ENCODE measurements at places on chromosomes 1 and 21.

- no peak for DNase-seq
Observed at GRCh38 chr1:97192872-97193572, 471.4 kb downstream of the PTBP2 start.

- DNase-seq, result no peak
Observed at GRCh38 chr1:84800090-84801073, 92.6 kb downstream of the LPAR3 start.

DNA sequence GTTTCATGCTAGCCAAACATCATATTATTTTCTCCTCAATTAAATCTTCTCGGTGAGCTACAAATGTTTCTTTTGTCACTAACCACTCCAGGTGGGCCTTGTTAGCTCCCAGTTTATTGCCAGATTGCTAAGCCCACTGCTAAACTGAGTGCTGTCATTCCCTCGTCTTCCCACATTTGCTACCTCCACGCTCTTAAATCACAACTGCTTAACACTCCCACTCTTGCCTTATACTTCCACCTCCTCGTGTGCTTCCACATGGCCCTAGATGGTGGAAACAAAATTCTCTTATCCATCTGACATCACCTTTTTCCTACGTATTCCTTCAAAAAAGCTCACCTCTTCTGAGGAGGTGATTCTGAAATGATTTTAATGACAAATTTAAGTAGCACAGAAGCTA is 34.6 kb upstream of the AKT3 start:
- DNase-seq, result no peak

DNA sequence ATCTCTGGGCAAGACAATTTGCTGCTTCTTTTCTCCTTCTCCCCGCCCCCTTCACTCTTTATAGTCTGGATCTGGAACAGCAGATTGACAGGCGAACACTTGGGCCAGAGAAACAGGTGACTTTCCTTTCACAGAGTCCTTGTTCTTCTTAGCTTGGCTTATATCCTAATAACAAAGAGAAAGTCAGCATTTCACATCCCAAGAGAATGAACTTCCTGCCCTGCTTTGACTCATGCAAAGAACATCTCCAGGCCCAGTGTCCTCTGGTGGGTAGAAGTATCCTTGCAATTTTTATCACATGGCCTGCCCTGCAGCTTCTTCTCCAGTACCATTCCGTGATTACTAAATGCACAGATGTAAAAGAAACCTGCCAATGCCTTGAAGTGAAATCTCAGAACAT is 764.4 kb downstream of the ADGRL2 start:
- no peak for DNase-seq

DNA sequence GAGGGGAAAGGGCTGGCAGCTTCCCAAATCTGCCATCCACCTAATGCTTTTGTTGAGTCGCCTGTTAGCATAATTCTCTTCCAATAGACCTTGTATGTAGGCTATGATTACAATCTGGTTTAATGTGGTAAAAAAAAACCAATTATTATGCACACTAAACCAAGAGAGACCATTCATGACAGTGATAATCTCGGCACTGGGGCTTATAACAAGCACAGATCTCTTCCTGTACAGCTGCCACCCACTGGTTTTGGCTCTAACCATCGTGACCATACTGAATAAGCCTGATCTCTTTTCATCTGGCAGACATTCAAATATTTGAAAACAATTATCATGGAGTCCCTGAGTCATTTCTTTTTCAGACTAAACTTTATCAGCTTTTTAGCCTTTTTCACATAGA is 12.0 kb upstream of the SYT14 start:
- no peak for DNase-seq

- no peak for DNase-seq
Observed at GRCh38 chr1:200862713-200863415, 9.9 kb upstream of the GPR25 start.

DNA sequence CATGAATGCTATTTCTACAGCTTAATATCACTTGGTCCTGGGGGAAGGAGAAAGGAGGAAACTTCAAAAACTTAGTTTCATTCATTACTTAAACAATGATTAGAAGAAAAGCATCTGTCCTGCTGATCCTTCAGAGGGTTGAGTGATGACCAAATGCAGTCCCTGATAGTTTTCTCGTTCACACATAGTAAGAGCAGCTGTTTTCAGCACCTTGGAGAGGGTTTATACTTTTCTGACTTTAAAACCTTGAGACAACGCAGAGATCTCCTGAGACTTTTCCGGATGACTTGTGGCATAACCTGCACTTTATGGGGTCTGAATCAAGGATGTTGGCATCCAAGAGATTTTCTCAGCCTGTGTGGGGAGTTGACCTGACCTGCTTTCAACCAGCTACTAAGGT is 94.0 kb upstream of the KCND3 start:
- no peak for DNase-seq

DNA sequence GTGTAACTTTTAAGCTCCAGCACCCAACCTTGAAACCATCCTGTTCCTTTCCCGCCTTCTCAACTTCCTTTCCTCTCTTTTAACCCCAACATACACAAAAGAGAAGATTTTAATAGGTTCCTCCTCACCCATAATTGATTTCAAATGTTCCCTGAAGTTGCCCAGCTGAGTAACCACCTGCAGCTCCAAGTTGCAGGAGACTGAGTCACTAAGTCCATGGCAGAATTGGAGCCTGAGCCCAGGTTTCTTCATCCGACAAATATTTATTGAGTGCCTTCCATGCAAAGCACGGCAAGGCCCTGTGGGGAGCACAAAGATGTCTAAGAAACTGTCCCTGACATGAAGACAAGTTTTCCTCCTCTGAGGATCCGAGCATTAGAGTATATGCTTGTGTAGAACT is 97.7 kb downstream of the PAPPA2 start:
- DNase-seq, result no peak

DNA sequence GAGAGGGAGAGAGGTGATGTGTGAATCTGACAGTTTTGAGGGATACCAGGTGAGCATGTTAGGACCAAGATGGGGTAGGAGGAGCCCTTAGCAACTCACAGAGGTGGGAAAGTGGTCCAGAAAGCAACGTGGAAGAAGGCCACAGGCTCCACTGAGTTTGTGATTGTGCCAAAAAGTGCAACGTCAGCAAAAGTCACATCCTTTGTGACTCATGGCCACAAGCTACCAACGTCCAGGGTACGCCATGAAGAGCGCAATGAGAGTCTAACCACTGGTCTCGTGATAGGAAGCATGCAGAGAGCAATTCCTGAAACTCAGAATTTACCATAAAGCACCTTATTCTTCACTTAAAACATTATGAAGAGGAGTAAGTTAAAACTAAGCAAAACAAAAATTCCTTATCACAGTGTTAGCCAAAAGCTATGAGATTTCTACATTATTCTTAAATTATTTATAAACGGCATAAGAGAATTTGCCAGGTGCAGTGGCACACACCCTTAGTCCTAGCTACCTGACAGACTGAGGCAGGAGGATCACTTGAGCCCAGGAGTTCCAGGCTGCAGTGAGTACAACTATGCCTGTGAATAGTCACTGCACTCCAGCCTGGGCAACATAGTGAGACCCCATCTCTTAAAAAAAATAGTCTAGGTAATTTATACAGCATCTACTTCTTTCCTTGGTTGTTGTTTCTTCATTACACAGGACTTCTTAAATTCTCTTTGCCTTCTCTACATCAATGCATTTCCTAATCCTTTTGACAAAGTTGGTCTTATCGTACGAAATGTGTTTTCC is 55.2 kb downstream of the COLGALT2 start:
- DNase-seq, result no peak

GRCh38 chr1:77057994-77058585 is 161.1 kb downstream of the PIGK start:
- no peak for DNase-seq

- DNase-seq, result no peak
Observed at GRCh38 chr1:117049857-117050256, 10.3 kb upstream of the TTF2 start.

DNA sequence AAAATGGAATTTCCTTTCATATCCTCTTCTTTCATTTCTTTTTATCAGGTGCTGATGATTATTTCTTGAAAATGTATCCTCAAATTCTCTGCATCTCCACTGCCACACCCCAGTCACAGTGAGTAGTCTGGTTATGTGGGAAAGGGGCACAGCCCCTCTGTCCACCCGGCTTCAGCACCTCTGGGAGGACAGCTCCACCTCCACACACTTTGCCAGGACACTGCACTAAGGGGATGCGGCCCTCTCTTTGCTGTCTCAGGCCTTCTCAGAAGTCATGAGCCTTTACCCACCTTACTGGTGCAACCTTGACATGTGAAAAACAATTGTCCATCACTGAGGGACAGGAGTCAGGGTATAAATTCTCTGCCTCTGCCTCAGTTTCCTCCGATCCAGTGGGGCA is 433.1 kb downstream of the PCP4 start:
- no peak for DNase-seq

- DNase-seq, result no peak
Observed at GRCh38 chr1:221637641-221638041, 104.2 kb downstream of the DUSP10 start.

DNA sequence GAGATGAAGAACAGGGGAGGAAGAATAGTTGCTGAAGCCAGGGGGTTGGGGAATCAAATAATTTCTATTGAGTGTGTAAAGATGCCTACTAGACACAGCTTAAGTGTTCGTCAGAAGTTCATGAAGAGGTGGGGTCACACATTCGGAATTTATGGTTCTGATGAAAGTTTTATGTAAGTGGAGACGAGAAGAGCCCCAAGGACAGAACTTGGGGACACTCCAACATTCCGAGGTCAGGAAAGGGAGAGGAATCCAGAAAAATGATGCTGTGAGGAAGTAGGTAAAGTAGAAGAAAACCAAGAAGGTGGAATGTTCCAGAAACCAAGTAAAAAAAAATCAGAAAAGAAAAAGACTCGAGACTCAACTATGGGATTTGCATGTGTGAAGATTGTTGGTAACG is 272.5 kb downstream of the SIPA1L2 start:
- DNase-seq, result no peak

DNA sequence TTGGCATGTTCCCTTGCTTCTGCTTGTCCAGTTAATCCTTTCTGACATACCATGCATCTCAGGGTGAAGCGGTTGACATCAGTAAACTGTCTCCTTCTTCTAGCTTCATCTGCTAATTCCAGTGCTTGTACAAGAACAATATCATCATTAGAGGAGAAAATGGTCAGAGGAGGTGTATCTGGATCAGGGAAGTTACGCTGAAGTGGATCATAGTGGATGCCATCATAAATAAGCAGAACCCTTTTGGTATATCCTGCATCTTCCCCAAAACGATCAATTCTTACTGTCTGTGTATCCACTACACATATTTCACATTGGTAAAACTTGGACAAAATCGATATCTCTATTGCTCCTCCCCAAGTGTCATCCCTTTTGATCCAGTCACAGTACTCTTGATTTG is 2.0 kb downstream of the YOD1 start:
- no peak for DNase-seq

- no peak for DNase-seq
Observed at GRCh38 chr1:47416319-47417169, 459 bp downstream of the FOXE3 start.

DNA sequence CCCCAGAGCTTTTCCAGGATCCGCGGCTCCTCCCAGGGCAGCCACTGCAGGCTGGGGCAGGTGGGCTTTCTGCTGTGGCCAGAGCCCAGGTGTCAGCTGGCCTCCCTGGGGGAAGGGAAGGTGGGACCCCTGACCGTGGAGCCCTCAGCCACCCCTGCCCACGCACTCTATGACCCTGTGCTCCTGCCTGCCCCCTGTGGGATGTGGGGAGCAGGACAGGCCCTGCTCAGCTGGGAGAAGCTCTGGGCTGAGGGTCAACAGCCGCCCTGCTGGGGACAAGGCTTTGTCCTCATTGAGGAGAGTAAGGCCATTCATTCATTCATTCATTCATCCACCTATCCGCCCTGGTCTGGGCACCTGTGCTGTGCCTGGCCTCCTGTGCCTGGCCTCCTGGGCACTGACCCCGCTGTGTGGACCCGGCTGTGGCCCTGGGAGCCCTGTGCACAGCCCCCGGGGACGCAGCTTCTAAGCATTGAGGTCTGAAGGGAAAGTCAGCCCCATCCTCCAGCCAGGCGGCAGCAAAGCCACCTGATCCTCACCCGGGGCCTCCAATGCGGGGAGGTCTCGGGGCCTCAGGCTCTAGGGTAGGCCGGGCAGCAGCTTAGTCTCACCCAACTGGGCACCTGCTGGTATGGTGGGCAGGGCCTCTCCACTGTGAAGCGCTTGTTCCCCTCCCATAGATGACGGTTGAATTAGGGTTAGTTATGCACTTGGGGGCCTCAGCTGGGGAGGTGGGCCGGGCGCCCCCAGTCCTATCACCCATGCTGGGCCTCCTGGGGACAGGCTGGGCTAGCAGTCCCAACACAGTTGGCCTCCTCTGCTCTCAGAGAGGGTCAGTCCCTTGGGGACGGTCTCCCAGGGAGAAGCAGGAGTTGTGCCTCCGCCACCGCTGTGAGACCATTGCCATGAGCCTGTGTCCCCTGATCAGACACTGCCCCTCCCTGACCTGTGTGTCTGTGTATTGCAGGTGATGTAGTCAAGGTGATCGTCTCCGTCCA is 6.0 kb downstream of the TNFRSF14 start:
- DNase-seq, result no peak

GRCh38 chr1:221344693-221345092 is 397.2 kb downstream of the DUSP10 start:
- DNase-seq, result no peak

GRCh38 chr1:174938281-174939007 is 61.3 kb upstream of the CACYBP start:
- no peak for DNase-seq
